NCI-H774 (cell line): ENCODE measurements at places on chromosomes 2 and 18.

DNA sequence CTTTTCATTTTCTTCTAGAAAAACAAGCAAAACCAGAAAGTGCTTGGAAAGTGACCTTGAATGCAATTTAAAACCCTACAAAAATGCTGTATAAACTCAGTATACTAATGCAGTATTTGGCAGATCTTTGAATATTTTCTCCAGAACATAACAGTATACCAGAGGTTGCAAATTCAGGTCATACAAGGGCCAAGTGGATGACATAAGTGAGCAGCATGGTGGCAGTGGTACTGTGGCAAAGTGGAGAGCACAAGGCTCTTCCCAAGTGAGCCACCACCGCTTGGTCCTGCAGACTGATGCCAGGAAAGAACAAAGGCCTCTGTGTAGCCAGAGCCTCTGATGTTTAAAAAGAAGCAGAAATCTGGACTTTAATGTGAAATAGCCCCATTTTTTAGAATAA lies 33.1 kb downstream of the METTL4 start:
- DNase-seq = no peak

- DNase-seq = no peak
Measured at GRCh38 chr2:118363604-118364003, 275.3 kb downstream of the INSIG2 start.

DNA sequence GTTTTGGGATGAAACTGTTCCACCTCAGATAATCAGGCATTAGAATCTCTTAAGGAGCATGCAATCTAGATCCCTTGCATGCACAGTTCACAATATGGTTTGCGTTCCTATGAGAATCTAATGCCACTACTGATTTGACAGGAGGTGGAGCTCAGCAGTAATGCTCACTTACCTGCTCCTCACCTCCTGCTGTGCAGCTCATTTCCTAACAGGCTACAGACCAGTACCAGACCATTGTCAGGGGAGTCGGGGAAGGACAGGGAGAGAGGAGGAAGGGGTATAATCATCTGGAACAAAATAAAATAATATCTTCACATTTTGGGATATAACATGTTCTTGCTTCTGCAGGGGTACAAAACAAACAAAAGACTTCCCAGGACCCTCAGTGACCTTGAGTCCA lies 532.0 kb upstream of the FSHR start:
- no peak for DNase-seq

DNA sequence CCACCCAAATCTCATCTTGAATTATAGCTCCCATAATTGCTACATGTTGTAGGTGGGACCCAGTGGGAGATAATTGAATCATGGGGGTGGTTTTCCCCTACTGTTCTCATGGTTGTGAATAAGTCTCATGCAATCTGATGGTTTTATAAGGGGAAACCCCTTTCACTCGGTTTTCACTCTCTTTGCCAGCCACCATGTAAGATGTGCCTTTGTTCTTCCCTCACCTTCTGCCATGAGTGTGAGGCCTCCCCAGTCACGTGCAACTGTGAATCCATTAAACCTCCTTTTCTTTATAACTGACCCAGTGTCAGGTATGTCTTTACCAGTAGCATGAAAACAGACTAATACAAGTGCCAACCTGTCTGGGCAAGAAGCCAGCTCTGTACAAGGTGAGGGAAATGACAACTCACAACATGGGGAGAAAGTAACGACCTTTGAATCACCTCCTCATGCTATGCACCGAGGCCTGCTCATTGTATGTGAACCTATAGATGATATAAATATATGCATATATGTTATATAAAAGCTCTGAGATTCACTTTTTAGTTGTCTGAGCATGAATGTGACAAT lies 162.2 kb downstream of the ALPK2 start:
- DNase-seq = no peak

DNA sequence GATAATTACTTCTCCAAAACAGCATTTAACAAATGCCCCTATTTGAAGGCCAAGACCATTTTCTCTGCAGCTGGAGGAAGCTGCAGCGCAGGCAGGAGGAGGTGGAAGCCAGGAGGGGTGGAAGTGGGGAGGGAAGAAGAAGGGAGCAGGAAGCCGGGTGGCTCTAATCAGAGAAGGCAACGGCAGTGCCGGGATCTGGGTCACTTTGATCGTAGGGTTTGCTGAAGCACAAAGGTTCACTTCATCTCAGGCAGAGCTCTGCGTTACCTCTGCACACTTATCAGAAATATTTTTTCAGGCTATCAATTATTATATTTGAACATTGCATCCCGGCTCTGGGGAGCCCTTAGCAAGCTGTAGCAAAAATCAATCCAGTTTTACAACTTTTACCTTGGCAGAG lies 315.8 kb upstream of the POU3F3 start:
- DNase-seq = no peak

DNA sequence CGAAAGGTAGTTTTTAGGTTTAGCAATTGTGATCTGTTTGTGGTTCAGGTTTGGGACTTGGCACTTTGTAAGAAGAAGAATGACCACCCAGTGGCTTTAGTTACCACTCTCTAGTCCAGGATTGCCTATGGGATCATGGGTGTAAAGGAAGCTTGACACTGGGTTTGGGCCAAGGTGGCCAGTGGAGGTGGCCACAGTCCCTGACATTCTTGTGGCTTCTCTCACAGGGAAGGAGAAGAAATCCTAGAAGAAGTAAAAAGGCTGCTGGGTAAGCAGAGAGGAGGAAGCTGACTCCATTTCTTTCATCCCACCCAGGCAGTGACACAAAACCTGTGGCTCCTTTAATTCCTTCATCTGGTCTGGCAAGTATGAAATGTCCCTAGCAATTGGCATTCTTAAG lies 394.7 kb downstream of the CLIP4 start:
- DNase-seq = no peak

DNA sequence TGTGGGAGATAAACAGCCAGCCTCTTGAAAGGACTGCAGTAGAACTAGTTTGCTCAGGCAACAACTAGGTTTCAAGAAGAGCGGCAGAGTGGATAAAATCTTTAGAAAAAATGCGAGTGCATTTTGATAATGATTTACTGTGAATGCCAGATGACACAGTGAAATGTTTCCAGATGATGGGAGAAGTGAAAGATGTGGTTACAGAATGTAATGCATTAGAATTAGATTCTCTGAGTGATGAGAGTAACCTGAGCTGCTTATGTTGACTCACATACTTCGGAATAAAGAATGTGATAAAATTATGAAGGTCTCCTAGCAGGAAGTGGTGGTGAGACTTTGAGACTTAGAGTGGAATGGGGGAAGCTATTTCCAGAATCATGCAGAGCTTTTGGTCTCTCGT lies 184.3 kb downstream of the GULP1 start:
- DNase-seq = no peak

DNA sequence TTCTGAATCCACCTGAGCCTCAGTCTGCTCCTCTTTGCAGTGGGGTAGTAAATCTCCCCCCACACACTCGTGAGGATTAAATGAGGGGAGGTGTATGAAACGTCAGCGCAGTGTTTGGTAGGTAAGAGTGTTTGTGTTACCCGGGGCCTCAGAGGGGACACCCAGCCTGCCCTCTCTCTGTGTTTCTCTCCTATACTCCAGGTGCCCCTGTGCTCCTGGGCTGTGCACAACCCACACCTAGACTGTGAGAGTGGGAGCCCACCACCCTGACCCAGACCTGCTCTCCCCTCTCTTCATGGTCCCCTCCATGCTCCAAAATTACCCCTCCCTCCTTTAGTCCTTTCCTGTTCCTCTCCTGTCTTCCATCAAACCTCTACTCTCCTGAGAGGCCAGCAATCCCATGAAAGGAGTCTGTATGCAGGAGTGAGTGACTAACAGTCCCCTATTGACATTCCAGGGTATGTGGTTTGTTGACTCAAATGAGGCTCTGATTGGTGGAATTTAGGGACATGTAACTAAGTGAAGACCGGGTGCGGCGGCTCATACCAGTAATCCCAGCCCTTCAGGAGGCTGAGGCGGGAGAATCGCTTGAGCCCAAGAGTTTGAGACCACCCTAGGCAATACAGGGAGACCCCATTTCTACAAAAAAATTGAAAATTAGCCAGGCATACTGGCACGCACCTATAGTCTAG lies 10.4 kb downstream of the CIB4 start:
- no peak for DNase-seq

GRCh38 chr2:166257859-166258258 lies 117.9 kb downstream of the SCN9A start:
- no peak for DNase-seq

DNA sequence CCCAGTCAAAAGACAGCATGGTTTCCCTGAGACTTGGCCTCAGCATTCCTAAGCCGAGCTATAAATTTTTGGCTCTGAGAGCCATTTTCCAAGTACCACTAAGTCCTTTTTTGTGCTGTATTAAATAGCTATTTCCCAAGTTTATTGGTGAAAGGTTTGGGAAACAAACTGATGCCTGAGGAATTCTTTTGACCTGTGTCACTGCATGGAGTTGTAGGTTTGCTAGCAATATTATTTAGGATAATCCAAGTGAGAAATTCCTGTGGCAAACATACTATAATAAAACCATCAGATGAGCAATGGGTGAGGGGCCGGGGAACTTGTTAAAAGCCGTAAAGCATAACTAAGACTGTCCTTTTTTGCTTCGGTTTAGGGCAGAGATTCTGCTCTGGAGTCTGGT lies 28.4 kb downstream of the ARHGAP28 start:
- DNase-seq = no peak

DNA sequence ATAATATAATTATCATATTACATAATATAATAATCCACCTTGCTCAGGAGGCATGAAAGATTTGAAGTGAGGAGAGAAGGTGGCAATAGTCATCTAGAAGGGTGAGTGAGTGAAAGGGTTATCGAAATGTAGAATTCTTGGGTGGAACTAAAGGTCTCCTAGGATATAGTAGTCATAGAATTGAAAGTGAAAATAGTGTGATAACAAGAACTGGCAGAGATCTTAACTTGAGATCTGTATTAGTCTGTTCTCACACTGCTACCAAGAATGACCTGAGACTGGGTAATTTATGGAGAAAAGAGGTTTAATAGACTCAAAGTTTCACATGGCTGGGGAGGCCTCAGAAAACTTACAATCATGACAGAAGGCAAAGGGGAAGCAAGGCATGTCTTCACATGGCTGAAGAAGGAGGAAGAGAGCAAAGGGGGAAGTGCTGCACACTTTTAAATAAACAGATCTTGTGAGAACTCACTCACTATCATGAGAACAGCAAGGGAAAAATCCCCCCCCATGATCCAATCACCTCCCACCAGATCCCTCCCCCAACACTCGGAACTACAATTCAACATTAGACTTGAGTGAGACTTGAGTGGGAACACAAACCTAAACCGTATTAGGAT lies 351.5 kb downstream of the NR4A2 start:
- no peak for DNase-seq

DNA sequence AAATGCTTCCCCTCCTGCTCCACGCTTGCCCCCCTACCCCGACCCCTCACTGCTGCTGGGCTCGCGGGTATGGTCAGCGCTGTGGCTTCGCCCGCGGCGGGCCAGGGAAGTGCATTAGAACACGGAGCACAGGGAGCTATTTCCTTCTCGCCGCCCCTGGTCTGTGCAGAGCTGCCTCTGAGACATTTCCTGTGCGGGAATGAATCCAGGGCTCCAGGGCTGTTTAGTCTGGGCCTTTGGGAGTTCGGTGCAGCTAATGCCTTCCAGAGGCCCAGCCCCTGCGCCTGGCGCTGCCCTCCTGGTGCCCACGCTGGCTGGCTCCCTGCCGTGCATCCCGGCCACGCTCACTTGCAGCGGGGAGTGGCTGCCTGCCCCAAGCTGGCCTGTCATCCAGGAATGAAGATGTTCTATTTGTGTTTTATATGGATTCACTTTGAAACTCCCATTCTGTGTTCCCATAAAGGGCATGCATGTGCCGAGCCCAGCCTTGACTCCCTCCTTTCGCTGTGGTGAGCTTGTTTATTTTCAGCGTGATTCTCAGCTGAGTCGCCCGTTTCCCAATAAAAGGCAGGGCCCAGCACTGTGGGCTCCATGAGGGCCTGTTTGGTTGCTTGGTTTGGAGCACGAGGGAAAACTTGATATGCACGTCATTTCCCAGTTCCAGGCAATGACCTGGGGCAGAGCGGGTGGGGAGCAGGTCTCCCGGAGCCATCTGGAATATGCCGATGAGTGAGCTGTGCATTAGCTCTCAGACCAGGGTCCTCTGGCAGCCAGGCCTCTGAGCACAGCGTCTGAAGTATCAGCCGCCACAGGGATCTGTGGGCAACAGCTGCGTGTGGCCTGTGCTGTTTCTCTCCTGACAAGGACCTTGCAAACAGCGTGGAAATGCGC lies 42.7 kb downstream of the SH3RF3 start:
- DNase-seq = no peak

GRCh38 chr2:128284841-128285240 lies 33.8 kb downstream of the HS6ST1 start:
- no peak for DNase-seq
